Kidney (tissue), 22 donors: ENCODE measurements at places on chromosomes 4 and X. TPM values are rescaled to one million over a fixed set of nuclear protein-coding genes. Genes with fewer than 3 reads are reported as not detected.

DNA sequence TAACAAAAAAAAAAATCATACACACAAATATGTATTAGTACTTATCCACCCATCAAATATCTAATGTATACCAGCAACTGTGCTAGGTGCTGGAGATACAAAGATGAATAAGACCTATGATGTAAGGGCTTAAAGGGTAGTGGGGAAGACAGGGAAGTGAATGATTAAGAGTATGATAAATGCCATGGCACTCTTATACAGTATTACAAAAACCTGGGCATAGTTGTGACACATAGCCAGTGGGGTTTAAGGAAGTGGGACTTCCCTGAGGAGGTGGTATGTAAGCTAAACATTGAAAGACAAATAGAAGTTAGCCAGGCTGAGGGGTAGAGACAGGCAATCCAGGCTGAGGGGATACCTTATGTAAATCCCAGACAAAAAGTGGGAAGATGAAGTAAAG is 23.5 kb downstream of the CHM start:
- no peak for DNase-seq

- no peak for DNase-seq
These were observed 148.2 kb downstream of the FAM47B start for GRCh38 chrX:35090801-35091200.

DNA sequence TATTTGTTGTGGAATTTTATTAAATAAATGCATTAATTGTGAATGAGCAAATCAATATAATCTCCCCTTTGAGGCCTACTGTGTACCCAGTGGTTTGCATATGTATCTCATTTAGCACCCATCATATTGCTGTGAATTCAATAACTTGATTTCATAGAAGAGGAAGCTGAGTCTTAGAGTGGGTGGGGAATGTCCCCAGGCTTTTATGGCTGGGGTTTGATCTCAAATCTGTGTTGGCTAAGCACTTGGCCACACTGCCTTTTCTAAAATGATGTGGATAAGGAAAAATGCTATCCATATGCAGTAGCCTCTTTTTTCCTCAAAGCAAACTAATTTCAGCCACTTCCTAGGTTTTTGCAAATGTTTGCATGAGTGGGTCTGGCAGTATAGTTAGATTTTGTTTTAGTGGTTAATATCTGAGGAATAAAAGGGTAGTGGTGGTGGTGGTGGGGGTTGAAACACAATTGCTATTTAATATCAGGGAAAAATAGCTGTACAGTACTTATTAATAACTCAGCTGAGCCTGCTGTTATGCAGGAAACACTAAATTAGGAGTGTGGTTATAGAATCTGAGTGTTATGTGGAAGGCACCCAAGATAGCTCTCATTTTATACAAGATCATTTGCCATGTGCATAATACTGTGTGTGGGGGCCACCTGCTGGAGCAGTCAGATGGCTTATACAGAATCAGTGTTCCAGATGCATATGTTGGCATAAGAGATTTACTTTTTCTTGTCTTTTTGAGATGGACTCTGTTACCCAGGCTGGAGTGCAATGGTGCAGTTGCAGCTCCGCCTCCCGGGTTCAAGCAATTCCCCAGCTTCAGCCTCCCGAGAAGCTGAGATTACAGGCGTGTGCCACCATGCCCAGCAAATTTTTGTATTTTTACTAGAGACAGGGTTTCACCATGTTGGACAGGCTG is 108.0 kb downstream of the TMEM131L start:
- peak; percentile 56 for DNase-seq

DNA sequence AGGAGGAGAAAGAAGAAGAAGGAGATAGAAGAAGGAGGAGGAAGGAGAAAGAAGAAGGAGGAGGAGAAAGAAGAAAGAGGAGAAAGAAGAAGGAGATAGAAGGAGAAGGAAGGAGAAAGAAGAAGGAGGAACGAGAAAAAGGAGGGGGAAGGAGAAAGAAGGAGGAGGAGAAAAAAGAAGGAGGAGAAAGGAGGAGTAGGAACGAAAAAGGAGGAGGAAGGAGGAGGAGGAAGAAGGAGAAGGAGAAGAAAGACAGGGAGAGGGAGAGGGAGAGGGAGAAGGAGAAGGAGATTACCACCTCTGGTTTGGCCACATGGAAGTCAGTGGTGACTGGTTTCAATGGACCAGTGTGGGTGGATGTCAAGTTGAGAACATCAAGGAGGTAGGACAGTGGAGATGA is 50.0 kb upstream of the VEGFD start:
- no peak for DNase-seq

DNA sequence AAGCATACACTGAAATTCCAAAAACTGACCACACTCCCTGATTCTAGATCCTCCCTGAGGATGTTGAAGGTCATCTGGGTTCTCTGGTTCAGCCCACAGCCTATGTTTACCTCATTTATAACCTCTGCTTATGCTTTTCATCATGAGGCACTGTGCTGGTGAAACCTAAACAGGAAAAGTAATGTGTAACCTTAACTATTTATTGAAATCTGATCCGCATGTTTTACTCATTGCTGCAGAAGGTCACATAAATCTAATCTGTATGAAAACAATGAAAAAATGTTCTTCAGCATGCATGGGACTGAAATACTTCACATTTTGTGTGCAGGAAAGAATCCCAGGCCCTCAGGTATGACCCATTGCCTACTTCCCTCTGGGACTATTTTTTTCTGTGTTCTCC is 30.3 kb downstream of the UCHL1 start:
- DNase-seq: no peak

DNA sequence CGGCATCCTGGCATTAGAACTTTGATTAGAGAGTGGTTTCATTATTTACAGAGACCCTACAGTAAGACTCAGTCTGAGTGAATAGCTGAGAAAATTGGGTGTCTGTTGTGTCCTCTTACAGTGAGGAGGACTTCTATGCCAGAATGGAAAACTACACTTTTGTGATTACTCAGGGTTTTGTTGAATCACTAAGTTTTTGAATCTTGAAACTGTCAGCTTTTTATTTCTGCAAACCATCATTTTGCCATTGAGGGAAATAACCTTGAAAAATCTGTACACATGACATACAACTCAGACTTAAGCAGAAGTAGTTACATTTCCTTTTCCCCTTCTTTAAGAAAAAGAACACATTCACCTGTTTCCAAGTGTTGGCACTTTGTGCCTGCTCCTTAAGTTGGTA is 117.6 kb upstream of the RASGEF1B start:
- no peak for DNase-seq

- no peak for DNase-seq
These were observed 54.8 kb downstream of the MSX1 start for GRCh38 chr4:4914059-4914820.

DNA sequence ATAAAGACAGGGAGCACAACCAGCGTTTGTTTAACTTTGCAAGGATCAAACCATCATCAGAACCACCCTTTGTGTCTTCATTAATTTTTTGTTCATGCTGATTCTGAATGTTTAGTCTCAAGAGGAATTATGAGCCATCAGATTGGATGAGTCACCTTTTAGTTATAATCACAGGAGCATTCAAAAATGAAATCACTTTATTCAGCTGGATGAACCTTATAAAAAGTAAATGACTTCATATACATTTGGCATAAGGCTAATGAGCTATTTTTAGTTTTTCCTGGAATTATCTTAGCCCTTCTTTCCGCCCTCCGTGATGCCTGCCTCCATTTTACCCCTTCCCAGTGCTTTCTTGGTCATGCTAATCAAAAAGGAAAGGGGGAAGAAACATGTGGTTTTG is 103.6 kb downstream of the SORBS2 start:
- DNase-seq: no peak

DNA sequence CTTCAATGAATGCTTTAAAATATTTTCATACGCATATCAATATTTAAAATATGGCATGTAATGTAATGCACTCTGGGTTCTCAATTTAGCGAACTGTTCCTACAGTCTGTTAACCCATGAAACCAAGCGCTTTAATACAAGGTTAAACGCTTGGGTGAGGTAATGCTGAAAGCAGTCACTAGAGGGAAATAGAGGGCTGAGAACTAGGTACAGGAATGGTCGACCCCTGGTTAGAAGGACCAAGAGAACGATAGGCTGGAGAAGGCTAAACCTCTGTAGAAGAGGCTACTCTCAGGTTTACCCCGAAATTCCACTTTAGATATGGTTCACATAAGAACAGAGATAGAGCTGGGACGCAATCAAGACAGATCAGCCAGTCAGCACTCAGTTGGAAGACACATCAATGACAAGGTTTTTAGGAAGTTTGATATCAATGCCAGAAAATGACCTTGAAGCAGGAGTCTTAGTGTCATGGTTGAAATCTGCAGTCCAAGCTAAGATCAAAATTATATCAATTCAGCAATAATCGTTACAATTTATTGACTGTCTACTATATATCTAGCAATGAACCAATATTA is 26.9 kb downstream of the ARSJ start:
- DNase-seq: peak; percentile 35

GRCh38 chr4:94766856-94767255 is 9.1 kb downstream of the BMPR1B start:
- DNase-seq: no peak

DNA sequence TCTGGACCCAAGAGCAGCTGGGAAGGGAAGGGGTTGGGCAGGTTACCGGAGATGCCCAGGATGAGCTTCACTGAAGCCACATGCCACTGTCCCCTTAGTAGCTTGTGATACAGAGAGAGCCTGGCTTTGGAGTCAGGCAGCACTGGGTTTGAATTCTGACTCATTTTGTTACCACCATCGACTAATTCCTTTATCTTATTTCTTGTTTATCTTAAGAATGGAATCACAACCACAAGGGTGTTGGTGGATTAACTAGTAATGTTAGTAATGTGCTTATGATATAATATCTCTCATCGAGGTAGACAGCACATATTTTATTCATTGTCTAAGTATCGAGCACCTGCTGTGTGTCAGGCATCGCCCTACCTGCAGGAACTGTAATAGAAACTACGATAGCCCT is 17.7 kb upstream of the STX18 start:
- no peak for DNase-seq

DNA sequence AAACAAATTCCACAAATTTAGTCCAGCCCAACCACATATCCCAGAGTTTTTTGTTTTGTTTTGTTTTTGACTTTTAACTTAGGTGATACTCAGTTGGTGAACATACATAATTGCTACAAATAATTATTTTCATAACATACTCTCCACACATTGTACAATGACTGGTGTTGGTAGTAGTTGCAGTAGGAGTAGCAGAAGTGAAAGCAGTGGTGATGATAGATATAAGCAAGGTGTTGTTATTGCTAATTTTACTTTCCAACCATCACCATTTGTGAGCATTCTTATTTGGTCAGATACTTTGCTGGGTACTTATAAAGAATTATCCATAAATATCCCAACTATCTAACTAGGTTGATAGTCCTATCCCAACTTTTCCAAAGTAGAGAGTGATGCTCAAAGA is 47.3 kb downstream of the ARHGAP24 start:
- no peak for DNase-seq

GRCh38 chrX:137278825-137279224 is 245.0 kb upstream of the GPR101 start:
- no peak for DNase-seq

DNA sequence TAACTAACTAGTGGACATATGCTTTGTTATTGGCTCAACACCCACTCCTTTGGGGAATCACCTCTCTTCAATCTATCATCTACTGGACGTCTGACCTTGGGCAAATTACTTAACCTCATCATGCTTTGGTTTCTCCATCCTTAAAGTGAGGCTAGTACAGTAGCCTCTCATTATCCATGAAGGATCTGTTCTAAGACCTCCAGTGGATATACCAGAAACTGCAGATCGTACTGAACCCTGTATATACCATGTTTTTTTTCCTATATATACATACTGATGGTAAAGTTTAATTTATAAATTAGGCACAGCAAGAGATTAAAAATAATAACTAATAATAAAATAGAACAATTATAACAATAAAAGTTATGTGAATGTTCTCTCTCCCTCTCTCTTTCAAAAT is 56.2 kb downstream of the HMGB3 start:
- DNase-seq: no peak

DNA sequence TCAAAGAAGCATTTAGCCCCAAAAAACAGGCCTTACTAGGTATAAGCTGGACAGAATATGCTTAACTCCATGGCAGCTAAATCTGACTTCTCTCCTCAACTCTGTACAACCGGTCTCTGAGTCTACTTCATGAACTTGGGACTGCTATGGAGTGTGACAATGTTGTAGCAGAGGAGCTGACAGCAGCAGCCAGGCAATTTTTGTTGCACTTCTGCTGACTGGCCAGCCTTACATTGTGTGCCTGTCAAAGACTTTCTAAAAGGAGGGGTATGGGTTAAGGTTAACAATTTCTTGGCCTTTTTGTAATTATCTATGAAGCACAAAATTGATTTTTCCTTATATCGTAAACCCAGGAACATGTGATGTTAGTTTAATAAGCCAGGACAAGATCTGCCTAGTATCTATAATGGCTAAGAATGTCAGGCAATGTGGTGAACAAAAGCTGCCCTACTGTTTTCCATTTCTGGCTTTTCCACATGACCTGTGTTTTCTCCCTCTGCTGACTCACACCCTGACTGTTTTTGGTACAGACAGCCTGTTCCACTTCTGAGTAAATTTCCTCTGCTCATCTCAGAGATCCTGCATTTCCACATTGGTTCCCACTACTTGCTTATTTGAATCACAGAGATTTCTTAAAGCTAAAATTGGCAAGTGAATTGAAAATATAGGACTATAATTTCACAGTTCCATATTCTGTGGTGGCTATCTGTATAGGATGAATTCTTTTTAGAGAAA is 9.3 kb downstream of the NOX1 start:
- no peak for DNase-seq

DNA sequence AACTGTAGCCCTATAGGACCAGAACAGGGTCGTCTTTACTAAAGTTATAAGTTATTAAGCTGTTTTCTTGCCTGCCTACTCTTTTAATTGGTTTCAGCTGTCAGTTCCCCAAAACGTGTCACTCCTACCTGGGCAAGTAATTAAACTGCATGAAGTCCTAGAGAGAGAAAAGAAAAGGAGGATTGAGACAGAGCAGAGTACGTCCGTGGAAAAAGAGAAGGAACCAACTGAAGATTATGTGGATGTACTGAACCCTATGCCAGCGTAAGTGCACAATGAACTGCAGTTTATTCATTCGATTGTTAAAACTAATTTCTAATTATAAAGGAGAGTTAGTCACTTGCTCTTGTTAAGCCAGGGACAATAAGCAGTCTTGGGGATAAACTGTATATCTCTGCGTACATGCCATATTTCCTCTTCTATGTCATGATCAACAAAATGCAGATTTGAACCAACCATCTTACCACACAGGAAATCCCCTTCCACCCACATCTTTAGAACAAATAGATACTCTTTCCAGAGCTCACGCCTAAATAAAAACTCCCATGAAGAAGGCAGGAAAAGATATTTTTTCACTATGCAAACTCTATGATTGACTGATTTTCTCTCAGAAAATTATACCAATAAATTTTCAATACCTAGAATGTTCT is 22.8 kb downstream of the STAP1 start:
- no peak for DNase-seq

DNA sequence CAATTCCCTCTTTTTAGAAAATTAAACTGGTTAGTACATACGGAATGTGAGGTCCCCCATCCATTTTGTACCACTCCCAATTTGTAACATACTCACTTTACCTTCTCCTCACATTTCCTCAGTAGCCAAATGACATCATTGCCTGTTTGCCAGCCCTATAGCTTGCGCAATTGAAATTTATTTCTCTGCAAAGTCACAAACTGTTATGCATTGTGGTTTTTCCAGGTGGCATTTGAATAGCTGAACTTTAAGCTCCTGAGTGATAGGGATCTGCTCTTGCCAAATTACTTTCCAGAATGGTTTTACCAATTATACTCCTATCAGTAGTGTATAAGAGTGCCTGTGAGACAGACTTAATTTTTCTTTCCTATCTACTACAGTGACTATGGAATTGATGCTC is 7.7 kb downstream of the COL4A5 start:
- DNase-seq: no peak

Gene TMEM164
- 16.9 TPM for polyA plus RNA-seq

Gene CXCL3
- 0.97 TPM for polyA plus RNA-seq

Gene IBSP
- not detected for polyA plus RNA-seq

Gene KIAA1210
- not detected for polyA plus RNA-seq

Gene N4BP2
- polyA plus RNA-seq: 0.71 TPM

Gene PNMA3
- polyA plus RNA-seq: 4.3 TPM
